GM23338 (cell line): ENCODE measurements at places on chromosomes 4 and X. TPM values are rescaled to one million over a fixed set of nuclear protein-coding genes. Genes with fewer than 3 reads are reported as not detected.

DNA sequence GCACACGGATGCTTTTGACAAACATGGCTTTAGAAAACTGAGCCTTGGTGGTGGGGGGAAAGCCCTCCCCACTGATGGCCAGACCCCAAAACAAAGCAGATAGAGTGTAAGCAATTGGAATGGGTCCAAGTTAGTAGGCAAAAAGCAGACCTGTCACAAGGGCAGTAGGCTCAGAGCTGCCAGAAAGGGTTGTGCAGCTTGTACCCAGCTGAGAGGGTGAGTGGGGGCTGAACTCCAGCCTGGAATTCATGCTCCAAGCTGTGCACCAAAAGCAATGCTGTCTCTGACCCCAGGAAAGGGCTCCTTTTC is 101.1 kb upstream of the TEX13D start:
- H3K27me3 ChIP-seq = 0 out of 2 replicates have a peak, but pooled peaks cover 5% of the 10 kb centered on the region
- H3K27ac ChIP-seq = no peak overlapping the region
- peak; percentile 20 for DNase-seq
- peaks cover 33% of the 10 kb centered on the region for H3K4me1 ChIP-seq
- peak overlapping the region; percentile 34; the same call in 1 of the 2 replicates for H3K4me3 ChIP-seq
- no peaks in the 10 kb centered on the region for H3K36me3 ChIP-seq

GRCh38 chr4:6665320-6665654 is 24.8 kb downstream of the MRFAP1 start:
- H3K27ac ChIP-seq = no peak overlapping the region
- H3K4me3 ChIP-seq = no peak overlapping the region
- H3K4me1 ChIP-seq = 0 out of 2 replicates have a peak, but pooled peaks cover 4% of the 10 kb centered on the region
- peaks cover 37% of the 10 kb centered on the region for H3K27me3 ChIP-seq
- no peaks in the 10 kb centered on the region for H3K36me3 ChIP-seq

GRCh38 chr4:173370130-173370476 is 651 bp upstream of the SAP30 start:
- H3K4me1 ChIP-seq = peaks cover 7% of the 10 kb centered on the region
- H3K36me3 ChIP-seq = no peaks in the 10 kb centered on the region
- H3K27me3 ChIP-seq = peaks cover 17% of the 10 kb centered on the region; the same call in 1 of the 2 replicates
- peak overlapping the region; percentile 85 for H3K4me3 ChIP-seq
- no peak for DNase-seq
- H3K27ac ChIP-seq = peak overlapping the region; percentile 71

DNA sequence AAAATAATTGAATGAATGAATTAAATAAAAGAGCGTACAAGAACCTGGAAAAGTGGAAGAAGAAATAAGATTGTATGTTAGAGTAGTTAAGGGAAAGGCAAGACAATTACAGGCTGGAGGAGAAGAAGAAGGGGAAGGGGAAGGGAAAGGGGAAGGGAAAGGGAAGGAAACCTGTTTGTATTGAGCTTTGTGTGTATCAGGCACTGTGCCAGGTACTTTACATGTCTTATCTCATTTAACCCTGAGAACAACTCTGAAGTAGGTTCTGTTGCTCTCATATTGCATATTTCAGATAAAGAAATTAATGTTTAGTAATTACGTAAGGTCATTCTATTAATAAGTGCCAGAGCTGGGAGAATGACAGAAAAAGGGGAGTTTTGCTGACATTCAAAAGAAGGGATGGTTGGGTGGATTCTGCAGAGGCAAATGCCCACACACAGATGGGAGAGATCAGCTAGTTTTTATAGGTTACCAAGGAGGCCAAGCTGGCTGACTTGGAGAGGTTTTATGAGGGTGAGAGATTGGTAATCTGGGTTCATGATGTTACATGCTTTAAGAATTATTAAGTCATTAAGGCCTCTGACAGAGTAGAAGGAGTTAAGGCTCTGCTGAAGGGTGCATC is 92.3 kb upstream of the LCORL start:
- H3K27ac ChIP-seq = no peak overlapping the region
- no peaks in the 10 kb centered on the region for H3K36me3 ChIP-seq
- H3K4me1 ChIP-seq = no peaks in the 10 kb centered on the region
- H3K4me3 ChIP-seq = no peak overlapping the region

DNA sequence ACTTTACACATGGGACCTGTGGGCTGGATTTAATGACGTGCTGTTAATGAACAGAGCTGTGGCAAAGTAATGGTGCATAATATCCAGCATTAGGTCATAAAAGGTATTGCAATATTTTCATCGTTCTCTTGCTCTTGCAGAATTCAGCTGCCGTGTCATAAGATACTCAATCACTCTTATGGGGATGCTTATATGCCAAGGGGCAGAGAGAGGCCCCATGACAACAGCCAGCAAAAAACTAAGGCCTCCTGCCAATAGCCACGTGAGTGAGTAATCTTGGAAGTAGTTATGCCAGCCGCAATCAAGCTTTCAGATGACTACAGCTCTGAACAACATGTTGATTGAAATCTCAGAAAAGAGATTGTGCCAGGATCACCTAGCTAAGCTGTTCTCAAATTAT is 616.9 kb downstream of the FSTL5 start:
- no peaks in the 10 kb centered on the region for H3K27me3 ChIP-seq
- no peak for DNase-seq
- no peaks in the 10 kb centered on the region for H3K36me3 ChIP-seq
- no peaks in the 10 kb centered on the region for H3K4me1 ChIP-seq

Gene XIAP
- polyA plus RNA-seq = 12.8 and 15.6 TPM in 2 replicates

Gene F9
- not detected in 2 replicates for polyA plus RNA-seq

Gene PPP1R2C
- polyA plus RNA-seq = not detected in 2 replicates

Gene MAGIX
- polyA plus RNA-seq = 0.66 and 1.6 TPM in 2 replicates

Gene PAK3
- 4.4 and 5.4 TPM in 2 replicates for polyA plus RNA-seq
